ENCODE measurements at places on chromosomes 1 and 21. TPM values are rescaled to one million over a fixed set of nuclear protein-coding genes. Genes with fewer than 3 reads are reported as not detected.
A peak's percentile ranks its signal among the peaks of the same experiment; 100 is the strongest.

GRCh38 chr21:16770266-16770665, 742.6 kb upstream of the CXADR start:
- no peak overlapping the region for H3K27ac ChIP-seq
- no peaks in the 10 kb centered on the region for H3K4me1 ChIP-seq
- H3K27me3 ChIP-seq: no peaks in the 10 kb centered on the region
- DNase-seq: no peak
- H3K36me3 ChIP-seq: no peaks in the 10 kb centered on the region
- no peak overlapping the region for H3K4me3 ChIP-seq

DNA sequence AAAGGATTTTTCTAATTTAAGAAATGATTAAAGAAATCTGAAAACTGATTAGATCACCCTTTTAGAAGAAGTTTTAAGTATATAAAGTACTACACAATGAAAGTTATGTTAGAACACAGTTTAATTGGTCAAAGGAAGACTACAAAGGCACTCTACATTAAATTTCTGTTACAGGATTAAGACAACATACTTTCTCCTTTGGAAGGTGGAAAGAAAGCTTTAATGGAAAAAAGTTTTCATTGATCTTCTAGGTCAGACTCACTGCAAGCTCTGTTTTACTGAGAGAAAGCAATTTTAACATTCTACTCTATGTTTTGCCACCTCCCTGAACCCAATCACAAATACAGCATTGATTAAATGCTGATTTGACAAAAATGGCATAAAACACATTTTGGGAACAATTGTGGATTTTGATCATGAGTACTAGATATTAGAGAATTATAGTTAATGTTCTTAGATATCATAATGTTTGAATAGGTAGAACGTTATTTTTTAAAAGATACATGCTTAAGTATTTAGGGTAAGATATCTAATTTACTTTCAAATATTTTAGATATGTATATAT, 32.0 kb downstream of the WDR26 start:
- peaks cover 77% of the 10 kb centered on the region for H3K36me3 ChIP-seq
- DNase-seq: no peak
- H3K4me3 ChIP-seq: no peak overlapping the region

The RNU11 gene
- total RNA-seq: not detected

DNA sequence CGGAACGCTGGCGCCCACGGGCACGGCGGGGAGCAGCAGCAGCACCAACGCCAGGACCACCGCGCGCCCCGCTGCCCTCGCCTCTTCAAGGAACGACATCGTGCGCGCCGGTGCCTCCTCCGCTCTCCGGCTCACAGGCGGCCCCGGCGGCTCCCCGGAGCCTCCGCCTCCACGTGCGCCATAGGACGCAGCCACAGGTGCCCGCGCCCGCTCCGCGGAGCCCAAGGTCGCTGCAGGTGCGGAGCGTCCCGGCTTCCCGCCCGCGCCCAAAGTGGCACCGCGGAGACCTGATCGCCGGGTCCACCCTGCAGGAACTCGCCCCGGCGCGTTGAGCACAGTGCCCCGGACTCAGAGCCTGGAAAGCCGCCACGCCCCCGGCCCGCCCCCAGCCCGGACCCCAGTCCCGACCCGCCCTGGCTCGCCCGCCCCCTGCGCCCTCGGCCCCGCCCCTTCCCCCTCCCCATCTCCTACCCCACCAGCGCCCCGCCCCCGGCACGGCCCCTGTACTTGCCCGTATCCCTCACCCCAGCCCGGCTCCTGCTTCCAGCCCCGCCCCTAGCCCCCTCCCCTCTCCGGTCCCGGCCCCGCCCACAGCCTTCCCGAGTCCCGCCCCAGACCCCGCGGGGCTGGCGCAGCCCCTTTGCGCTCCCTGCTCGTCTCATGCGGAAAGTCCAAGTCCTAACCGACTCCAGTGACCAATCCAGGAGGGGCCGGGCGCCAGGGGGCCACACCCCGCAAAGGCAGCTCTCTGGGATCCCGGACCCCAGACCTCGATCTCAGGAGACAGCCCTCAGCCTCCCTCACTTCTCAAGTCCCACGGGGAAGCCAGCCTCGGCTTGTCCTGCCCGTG, at the start of gene MEGF6:
MEGF6 (minus strand) TSS at position 339 of the 850 bp plus-strand sequence; CDS start at position 99, 240 bp downstream.
- H3K36me3 ChIP-seq: no peaks in the 10 kb centered on the region
- peaks cover 1% of the 10 kb centered on the region for H3K4me1 ChIP-seq
- peak; percentile 30 for DNase-seq

GRCh38 chr1:169484683-169485430, 887 bp downstream of the SLC19A2 start:
- H3K4me1 ChIP-seq: peaks cover 53% of the 10 kb centered on the region
- H3K27ac ChIP-seq: peak overlapping the region; percentile 73
- H3K27me3 ChIP-seq: no peaks in the 10 kb centered on the region
- peaks cover 3% of the 10 kb centered on the region for H3K36me3 ChIP-seq

- no peaks in the 10 kb centered on the region for H3K27me3 ChIP-seq
- peaks cover 67% of the 10 kb centered on the region for H3K4me1 ChIP-seq
- no peak for DNase-seq
- H3K27ac ChIP-seq: no peak overlapping the region
- H3K36me3 ChIP-seq: peaks cover 13% of the 10 kb centered on the region
- H3K4me3 ChIP-seq: no peak overlapping the region
Observed at GRCh38 chr1:92461364-92462097, 25.2 kb downstream of the GFI1 start.

The OR14I1 gene
- not detected for total RNA-seq

DNA sequence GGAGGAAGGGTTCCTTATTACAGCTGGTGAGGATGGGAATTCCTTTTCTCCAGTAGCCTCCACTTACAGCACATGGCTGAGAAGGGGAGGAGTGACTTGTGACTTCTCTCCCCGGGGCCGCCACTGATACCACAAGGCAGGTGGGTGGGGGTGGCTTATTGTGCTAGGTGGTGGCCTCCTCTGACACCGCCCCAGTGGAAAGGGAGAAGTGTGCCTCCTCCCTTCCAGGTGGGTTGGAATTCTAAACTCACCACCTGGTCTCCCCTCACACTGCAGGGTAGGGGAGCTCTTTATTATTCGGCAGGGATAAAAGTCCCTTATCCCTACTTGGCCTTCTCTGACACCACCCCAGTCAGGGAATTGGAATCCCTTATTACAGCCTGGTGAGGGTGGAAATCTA, 89.5 kb downstream of the CCDC30 start:
- H3K4me3 ChIP-seq: no peak overlapping the region
- H3K27ac ChIP-seq: no peak overlapping the region
- DNase-seq: no peak
- no peaks in the 10 kb centered on the region for H3K36me3 ChIP-seq
- no peaks in the 10 kb centered on the region for H3K4me1 ChIP-seq
- no peaks in the 10 kb centered on the region for H3K27me3 ChIP-seq

- H3K4me3 ChIP-seq: no peak overlapping the region
- H3K27me3 ChIP-seq: peaks cover 9% of the 10 kb centered on the region
- no peak overlapping the region for H3K27ac ChIP-seq
- no peaks in the 10 kb centered on the region for H3K4me1 ChIP-seq
- no peaks in the 10 kb centered on the region for H3K36me3 ChIP-seq
Observed at GRCh38 chr1:11877074-11877473, 18.3 kb upstream of the NPPB start.
